ENCODE measurements at places on chromosomes 11 and 22.
A peak's percentile ranks its signal among the peaks of the same experiment; 100 is the strongest.

DNA sequence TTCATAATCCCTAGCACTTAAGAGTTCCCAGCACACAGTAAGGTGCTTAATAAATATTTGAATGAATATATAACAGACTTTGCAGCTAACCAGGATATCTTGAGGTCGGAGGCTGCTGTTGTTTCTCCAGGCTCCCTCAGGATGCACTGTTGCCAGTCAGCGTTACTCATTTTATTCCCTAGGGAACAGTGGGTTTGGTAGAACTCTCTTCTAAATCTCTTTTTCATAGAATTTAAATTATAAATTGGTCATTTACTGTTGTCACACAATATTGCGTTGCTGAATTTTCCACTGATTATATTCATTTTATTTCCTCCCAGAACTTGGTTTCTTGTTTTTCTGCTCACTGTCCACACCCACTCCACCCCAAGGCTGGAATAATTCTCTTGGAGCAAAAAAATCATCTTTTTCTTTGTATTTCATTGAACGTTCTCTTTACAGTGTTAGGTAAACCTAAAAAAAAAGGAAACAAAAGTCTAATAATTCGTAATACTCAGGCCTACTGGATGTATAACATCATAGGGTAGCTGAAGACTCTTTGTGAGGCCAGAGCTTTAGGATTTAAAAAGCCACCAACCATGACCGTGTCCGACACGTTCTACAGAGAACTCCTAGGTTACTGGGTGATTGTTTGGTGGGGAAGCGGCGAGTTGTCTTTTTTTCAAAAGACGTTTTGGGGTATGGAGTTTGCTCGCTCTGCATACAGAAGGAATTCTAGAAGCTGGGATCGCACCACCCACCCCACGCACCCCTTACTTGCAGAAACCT is 766 bp upstream of the CAPRIN1 start:
- DNase-seq = peak; percentile 80

DNA sequence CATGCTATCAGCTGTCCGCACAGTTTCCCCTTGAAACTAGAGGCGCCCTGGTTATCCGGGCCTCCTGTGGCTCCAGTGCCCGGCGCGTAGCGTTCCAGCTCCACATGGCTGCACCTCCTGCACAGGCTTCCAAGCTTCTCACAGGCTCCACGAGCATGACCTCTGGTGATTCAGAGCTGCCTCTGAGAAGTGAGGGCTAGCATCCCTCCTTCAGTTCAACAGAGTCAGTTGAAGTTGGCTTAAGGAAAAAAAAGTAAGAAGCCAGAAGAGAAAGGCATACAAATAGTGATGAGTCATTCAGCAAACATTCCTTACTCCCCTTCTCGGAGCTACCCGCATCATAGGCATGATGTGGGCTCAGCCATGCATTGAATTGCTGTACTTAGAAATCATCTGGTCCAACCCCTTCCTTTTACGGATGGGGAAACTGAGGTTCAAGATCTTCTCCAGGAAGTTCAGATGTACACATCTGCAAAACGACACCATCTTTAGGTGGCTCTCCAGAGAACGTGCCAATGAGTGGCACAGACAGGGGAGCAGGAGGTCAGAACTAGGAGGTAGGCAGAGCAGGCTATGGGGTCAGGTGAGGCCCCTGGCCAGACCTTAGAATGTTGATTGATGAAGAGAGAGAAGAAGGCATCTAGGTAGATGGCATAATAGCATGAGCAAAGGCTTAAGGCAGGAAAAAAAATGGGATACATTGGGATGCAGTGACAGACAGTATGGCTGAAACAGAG is 216.3 kb upstream of the TBCEL start:
- DNase-seq = peak; percentile 55

DNA sequence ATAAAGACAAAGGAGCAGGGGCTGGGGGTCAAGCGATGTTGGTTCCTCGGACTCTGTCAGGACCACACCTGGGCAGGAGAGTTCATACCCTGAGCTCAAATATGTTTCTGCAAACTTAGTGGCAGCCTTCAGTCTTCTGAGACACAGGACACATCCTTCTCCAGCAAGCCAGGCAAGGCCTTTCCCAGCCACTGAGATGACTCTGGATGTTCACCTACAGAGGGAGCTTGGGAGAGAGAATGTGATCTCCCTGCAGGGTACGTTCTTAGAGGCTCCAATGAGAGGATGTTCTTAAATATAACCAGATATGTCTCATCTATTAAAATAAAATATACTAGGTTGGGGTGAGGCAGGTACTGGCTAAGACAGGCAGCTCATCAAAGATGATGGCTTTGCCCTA is 461.5 kb downstream of the OPCML start:
- no peak for DNase-seq

DNA sequence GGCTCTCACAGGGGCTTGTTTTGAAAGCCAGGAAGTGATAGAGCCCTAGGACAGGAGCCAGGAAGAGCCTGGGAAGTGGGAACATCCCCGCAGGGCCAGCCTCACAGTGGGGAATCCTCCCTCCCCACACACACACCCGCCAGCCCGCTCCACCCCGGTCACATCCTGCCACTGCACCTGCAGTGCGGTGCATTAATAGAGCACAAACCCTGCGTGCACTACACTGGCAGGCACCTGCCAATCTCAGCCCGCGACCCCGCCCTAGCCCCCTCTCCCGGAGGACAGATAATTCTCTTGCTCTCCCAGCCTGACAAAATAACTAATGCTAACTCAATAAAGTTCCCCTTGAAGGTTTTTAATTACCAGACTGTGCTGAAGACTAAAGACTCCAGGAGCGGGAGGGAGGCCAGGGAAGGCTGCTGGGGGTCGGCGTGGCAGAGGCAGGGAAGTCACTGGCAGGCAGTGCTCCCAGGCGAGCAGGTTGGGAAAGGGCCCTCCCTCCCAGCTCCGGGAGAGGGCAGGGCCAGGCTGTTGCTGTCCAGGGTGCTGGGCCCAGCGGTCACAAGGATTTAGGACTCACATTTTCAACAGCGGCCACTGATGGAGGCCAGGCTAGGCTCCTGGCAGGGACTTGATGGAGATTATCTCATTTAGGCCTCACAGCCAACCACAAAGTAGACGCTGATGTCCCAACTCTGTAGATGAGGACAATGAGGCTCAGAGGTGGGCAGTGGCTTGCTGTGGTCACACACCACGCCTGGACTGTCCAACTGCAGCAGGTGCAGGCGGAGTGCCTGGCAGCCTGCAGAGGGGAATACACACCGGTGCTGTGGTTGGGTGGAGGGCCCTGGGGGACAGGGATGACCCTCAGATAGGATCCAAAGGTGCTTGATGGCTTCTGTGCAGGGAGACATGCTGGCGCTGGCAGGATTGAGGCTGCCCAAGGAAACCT is 23.9 kb upstream of the TCF20 start:
- DNase-seq = peak; percentile 66

DNA sequence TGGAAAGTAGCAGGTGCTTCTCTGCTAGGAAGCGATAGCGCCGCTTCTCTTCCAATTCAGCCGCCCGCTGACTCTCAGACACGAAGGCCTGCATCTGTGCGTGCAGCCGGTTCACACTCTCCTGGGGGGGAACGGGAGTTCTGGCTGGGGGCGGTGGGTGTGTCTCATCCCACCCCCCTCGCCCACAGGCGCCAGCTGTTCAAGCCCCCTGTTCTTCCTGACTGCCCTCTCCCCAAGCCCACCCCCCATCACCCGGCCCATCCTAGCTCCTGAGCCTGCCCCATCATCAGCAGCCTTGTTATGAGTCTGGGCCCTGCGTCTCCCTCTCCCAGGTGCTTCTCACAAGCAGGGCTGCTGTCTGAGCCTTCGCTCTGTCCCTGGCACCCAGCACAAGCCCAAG is 13.1 kb upstream of the SLC16A8 start:
- DNase-seq = no peak

DNA sequence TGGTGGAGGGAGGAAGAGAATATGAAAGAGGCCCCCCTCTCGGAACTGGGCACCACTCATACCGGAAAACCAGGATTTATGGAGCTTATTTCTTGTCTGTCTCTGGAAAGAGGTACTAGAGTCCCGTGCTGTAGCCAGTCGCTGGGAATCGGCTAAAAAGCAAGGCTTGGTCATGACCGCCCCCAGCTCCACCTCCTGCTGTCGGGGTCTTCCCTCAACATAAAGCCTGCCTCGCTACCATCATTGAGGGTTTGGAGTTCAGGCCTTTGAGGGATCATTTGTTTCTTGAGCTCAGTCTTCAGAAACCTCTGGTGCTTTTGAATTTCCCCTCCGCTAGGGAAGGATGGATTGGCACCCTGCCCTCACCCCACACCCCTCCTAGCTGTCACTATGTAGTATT is 97.1 kb downstream of the TSPAN18 start:
- no peak for DNase-seq

DNA sequence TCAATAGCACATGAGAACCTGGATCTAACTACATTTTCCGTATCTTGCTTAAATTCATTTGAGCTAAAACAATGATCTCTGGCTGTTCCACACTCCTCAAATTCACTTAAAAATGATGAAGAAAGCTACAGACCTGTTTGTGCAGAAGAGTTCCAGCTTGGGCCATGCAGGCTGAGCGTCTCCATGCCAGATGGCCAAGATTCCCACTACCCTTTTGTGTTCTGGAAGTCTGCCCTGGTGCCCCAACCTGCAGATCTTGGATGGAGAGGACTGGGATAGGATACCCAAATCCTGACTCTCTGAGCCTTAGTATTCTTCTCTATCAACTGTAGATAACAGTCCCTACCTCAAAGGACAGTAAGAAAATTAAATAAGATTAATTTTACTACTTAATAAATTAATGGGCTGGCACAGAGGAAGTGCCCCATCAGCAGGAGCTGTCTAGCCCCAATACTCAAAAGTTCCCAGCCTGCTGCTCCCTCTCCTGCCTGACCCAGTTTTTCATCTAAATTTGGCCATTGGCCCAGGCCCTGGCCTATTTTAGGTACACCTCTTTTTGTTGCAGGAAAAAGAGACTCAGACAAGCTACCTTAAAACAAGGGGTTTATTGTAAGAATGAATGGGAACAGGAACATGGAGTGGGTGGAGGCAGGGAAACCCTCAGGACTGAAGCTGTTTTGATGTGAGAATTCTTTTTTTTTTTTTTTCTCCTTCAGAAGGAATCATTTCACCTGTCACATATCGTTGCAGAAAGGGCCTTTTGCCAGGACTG is 81.4 kb upstream of the GRK3 start:
- no peak for DNase-seq

- no peak for DNase-seq
These were observed 33.9 kb upstream of the RIC3 start for GRCh38 chr11:8202516-8203413.

- no peak for DNase-seq
These were observed 69.4 kb upstream of the API5 start for GRCh38 chr11:43242401-43242800.

DNA sequence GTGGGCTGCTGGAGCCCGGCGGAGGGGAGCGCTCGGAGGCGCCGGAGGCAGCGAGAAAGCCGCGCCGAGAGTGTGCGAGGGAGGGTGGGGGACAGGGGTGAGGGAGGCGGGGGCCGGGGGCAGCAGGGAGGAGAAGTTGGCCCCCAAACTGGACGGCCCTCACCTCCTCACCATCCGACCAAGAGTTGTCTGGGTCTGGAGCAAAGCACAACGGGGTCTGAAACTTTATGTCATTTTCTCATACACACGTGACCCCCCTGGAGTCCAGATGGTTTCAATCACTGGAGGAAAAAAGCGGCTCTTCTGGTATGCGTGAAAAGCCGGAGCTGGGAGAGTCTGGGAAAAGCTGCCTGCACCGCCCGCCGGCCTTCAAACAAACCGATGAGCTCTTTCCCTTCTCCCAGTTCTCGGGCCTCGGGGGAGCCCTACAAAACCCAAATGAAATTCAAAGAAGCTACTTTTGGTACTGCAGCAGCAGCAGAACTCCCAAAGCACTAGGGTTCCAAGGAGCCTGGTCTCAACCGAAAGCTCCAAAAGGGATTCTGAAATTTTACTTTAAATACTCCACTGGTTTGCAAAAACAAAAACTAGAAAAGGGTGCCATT is 39.7 kb upstream of the AKIP1 start:
- DNase-seq = peak; percentile 98

- DNase-seq = no peak
These were observed 15.5 kb downstream of the RELT start for GRCh38 chr11:73391665-73392064.

GRCh38 chr11:131692151-131692550 is 321.7 kb downstream of the NTM start:
- no peak for DNase-seq

DNA sequence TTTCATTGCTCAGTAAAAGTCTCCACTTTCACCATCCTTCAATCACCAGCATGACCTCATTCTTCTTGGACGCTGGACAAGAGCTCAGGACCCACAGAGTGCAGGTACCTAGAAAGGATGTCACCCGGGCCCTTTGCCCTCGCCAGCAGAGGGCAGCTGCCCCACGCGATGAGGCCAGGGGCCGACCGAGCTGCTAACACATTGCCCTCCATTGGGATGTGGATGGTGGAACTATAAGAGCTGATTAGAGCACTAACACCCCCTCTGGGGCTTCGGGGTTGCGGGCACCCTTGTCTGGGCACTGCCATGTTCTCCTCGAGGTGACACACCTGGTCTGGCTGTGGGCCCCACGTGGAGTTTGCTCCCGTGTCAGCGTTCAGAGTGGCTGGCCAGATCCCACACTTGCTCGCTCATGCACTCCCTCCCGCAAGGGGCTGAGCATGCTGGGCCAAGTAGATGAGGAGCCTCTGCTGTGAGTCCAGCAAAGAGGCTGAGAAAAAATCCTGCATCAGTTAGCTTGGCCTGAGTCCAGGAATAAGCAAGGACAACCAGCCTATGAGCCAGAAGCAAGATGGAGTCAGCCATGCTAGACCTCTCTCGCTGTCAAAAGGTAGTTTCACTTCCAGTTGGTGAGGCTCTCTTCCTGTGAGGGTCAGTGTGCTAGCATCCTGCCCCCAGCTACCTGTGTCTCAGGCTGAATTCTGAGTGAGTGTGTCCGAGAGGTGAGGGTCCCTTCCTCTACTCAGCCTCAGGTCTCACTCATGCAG is 9.8 kb downstream of the KRTAP5-6 start:
- DNase-seq = no peak

DNA sequence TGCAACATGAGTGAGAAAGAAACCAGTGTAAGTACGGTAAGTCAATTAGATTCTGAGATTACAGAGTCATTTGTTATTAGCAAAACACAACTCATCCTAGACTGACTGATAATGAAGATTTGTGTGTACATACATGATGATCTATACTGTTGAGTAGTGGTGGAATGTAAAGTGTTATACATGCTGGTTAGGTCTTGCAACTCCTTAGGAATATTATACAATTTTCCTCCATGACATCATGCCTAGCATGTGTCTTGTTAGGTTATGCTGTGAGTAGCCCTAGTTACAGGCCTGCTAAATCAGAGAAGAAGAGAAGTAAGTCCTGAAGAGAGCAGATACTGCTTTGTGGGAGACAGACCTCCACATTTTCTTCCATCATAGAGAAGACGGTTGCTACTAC is 880.6 kb downstream of the LUZP2 start:
- peak; percentile 1 for DNase-seq

All from adipocyte (in vitro differentiated cells).